Mesothelial cell of epicardium (in vitro differentiated cells): ENCODE measurements at places on chromosomes 13 and 19. TPM values are rescaled to one million over a fixed set of nuclear protein-coding genes. Genes with fewer than 3 reads are reported as not detected.

Gene CLC
- not detected in 3 replicates for total RNA-seq

DNA sequence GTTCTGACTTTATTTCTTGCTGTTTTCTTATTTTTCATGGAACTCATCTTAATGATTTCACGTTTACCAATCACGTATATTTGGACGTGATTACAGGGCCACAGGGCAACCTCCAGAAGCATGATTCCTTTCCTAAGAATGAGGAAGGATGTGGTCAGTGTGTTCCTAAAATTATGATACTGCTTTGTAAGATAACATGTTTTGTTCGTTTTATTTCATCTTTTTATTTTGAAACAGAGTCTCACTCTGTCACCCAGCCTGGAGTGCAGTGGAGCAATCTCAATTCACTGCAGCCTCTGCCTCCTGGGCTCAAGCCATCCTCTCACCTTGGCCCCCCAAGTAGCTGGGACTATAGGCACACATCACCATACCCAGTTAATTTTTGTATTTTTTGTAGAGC, 24.8 kb upstream of the LAIR1 start:
- no peak overlapping the region for H3K4me3 ChIP-seq
- H3K27ac ChIP-seq = no peak overlapping the region
- H3K36me3 ChIP-seq = no peaks in the 10 kb centered on the region
- H3K4me1 ChIP-seq = peaks cover 2% of the 10 kb centered on the region

DNA sequence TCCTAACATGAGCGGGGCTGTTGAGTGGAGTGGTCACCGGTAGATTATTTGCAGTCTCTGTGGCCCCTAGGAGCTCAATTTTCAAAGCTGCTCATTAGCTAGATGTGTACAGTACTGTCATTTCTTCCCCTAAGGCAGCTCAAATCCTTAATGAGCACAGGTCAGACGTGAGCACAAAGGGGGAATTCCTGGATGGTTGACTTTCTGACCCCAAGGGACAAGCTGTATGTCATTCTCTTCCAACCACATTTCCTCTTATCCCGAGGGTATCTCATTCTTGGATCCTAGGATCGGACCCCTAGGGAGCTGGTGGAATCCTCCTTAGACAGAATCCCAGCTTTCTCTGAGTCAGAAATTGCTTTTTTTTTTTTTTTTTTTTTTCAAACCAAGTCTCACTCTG, 5.7 kb upstream of the OR7G3 start:
- no peak overlapping the region for H3K4me3 ChIP-seq
- H3K36me3 ChIP-seq = no peaks in the 10 kb centered on the region
- no peak for DNase-seq
- peaks cover 3% of the 10 kb centered on the region for H3K27me3 ChIP-seq
- no peaks in the 10 kb centered on the region for H3K4me1 ChIP-seq

DNA sequence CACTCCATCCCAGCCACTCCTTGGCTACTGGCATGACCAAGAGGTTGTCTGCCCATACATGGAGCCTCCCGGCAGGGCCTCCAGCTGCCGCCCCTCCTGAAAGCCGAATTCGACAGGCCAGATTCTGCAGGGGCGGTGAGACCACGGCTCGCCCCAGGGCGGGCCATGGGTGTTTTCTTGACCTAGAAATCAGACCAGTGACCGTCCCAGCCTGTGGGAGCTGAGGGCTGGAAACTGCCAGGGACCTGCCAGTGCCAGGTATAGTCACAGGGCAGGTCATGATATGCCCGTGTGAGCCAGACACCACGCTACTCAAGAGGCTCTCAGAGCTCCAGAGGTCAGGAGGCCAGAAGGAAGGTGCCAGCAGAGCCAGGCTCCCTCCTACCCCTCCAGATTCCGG, 16.8 kb downstream of the DAPK3 start:
- no peak overlapping the region for H3K4me3 ChIP-seq
- H3K27ac ChIP-seq = no peak overlapping the region
- H3K36me3 ChIP-seq = peaks cover 3% of the 10 kb centered on the region
- H3K27me3 ChIP-seq = no peaks in the 10 kb centered on the region
- peaks cover 6% of the 10 kb centered on the region for H3K4me1 ChIP-seq
